ENCODE measurements at places on chromosomes 5 and 9.

- no peak for DNase-seq
Measured at GRCh38 chr9:127801955-127802575, 617 bp upstream of the FPGS start.

DNA sequence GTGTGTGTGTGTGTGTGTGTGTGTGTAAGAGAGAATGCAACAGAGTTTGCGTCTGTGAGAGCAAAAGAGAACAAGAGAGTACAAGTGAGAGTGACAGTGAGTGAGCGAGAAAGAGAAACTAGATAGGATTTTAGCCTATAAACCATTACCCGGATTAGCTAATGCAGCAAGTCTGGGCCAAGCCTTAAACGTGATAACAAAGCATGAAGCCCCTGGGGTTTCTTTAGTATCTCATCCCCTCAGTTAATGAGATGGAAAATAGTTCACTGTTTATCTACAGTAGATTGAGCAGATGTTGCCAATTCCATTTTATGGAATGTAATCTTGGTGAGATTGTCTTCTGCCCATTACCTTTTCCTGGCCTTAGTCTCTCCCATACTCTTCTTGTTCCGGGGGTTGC, 114.5 kb downstream of the MAT2B start:
- no peak for DNase-seq

GRCh38 chr9:87212605-87213021, 265.3 kb upstream of the GAS1 start:
- no peak for DNase-seq

DNA sequence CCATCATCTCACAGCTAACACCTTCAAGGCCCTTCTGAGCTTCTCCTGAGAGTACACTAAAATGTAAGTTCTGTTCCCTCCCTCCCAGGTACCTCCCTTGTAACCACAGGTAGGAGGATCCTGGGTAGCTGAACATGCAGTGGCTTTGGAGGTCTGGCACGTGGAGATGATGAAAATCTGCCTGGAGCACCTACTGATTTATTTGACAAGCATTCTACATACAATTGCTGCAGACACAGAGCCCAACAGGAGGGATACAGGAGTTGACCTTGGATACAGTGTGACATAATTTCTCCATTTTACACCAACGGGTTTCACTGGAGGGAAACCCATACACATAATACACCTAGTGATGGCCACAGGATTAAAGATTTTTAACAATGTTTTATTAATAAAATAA, 478.7 kb downstream of the SEMA5A start:
- DNase-seq: no peak

GRCh38 chr9:100521282-100521681, 48.3 kb downstream of the TMEFF1 start:
- no peak for DNase-seq

DNA sequence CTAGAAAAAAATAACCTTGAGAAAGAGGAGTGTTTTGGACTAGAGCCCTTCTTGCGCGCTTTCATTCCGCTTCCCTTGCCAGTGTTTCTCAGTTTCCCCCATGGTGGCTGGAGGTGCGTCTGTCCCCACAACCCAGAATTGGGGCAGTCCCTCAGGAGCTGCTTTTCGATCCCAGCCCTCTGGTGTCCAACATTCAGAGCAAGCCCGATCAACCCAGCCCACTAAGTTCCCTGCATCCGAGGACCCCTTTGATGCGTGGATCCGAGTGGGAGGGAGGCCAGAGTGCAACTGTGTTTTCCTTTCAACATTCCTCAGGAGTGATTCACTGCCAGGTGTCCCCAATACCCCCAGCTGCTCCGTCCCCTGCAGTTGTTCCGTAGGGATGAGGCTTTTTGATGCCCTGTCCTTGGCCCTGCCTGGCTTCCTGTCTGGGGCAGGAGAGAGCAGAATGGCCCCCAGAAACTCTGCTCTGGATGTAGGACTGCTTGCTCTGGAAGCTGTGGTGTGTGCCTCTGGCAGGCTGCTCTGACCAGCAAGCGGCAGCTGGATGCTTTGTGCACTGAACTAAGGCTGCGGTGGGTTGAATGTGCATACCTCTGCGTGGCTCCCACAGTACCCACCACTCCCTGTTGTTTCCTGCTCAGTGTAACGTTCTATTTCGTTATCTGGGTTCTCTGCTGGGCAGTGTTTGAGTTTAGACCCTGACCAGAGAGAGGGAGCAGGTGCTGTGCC, 117.5 kb downstream of the BOD1 start:
- no peak for DNase-seq

DNA sequence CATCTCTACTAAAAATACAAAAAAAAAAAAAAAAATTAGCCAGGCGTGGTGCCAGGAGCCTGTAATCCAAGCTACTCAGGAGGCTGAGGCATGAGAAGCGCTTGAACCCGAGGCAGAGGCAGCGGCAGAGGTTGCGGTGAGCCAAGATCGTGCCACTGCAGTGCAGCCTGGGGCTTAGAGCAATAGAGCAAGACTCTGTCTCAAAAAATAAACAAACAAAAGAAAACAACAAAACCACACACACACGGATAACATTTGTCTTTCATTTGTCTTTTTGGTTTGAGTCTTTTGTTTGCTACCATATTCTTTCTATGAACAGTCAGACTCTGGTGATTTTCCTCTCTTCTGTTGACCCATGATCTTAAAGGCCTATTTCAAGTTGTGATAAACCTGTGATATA, 1168.3 kb upstream of the WWC1 start:
- no peak for DNase-seq

DNA sequence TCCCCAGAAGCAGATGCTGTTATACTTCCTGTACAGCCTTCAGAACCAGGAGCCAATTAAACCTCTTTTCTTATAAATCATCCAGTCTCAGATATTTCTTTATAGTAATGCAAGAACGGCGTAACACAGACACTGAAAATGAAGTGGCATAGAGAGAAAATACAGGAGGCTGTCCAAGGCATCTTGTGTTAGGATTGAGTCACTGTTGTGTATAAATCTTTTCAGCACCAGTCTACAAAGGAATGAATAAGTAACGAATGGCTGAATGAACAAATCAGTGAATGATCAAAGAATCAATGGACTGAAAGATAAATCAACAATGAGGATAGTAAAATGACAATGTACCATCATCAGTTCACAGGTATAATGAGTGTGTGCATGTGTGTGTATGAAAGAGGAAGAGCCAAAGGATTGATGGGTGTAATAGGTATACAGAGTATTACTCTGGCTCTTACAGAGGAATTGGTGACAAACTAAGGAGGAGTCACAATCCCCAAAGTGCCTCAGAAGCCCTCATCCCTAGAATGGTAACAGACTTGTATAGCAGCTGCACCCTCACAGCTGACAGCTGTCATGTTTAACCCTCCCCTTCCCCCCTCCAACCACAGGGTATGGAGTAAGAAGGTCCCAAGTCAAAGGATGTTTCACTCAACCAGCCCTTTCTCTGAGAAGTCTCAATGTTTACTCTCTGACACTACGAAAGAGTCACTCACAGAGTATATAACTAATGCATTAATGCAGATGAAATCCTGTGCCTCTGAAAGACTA, 29.8 kb upstream of the MIER3 start:
- DNase-seq: no peak

GRCh38 chr9:108636013-108636412, 219.8 kb downstream of the ACTL7B start:
- no peak for DNase-seq

- DNase-seq: no peak
Measured at GRCh38 chr9:129655696-129656095, 9.8 kb upstream of the PRRX2 start.

DNA sequence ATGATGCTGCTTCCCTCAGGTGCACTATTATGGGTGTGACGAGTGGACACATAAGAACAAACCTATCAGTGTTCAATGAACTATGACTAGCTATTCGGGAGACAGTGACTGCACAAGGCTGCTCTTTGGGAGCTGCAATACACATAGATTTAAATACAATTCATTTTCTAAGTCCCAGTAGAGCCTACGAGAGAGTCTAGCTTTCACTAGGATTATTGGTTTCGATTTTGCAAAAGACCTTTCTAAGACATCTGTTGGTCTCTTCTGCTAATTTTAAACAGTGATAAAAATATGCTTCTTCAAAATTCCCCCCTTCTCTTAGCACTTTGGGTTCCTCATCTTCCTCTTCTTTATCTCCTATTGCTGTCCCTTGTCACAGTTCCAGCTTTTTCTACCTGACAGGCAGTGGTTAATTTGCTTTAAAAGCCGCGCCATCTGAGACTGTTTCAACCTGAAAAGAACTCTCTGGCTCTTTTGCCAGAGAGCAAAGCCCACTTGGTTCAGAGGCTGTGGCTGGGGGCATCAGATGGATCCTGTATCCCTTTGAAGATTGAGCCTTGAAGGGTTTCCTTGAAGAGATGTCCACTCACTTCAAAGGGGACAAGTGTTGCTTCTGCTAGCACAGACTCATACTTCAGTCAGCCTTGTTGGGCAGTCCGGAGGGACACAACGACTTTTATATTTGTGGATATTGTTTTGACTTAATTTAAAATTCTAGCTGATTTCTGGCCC, 241.5 kb downstream of the MAN2A1 start:
- no peak for DNase-seq

- DNase-seq: no peak
Measured at GRCh38 chr5:109418712-109419352, 9.1 kb upstream of the PJA2 start.

DNA sequence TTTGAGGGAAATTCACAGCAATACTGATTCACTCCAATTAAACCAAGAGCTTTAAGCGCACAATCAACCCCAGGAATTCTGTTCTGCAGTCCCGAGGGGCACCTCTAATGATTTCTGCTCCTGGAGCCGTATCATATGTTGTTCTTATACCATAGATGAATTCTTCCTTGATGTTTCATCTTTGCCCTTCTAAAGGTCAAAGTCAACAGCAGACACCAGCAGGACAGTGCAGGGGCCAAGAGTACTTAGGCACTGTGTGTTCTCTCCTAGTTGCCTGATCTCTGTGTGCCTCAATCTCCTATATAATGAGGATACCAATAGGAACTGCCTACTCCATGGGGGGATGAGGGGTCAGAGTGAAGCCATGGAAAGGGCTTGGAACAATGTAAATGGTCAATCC, 16.5 kb downstream of the EPB41L4B start:
- DNase-seq: no peak

GRCh38 chr5:43663916-43664315, 60.9 kb downstream of the NNT start:
- DNase-seq: no peak

- no peak for DNase-seq
Measured at GRCh38 chr5:52692606-52693005, 95.1 kb upstream of the ITGA1 start.

DNA sequence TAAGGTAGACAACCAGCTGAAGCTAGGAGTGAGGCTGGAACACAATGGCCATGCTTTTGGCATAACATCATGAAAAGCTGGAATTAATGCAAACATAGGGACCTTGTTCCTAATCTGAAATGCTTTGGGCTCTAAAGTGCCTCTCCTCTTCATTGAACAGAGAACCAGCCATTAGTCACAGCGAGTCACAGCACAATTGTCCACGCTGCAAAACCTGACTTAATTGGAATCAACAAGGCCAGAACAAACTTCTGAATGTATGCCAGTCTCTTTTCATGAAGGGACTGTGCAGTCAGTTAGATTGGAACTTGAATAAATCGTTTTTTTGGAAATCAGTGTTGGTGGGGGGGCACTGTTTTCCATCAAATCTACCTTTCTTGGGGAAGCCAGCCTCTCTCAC, 96.5 kb downstream of the JAKMIP2 start:
- no peak for DNase-seq
